Left cardiac atrium (tissue), 4 donors: ENCODE measurements at places on chromosomes 5 and 9. TPM values are rescaled to one million over a fixed set of nuclear protein-coding genes. Genes with fewer than 3 reads are reported as not detected.

The MAMDC2 gene
- 19.6 TPM for total RNA-seq

The LURAP1L gene
- 3.8 TPM for total RNA-seq

The SUSD3 gene
- total RNA-seq: 2.4 TPM

The IQGAP2 gene
- total RNA-seq: 11.6 TPM

The DNAJC21 gene
- 62.1 TPM for total RNA-seq

GRCh38 chr5:157308836-157309465 lies 43.0 kb downstream of the CYFIP2 start:
- DNase-seq: no peak

GRCh38 chr5:153456354-153456753 lies 34.1 kb upstream of the GRIA1 start:
- no peak for DNase-seq

DNA sequence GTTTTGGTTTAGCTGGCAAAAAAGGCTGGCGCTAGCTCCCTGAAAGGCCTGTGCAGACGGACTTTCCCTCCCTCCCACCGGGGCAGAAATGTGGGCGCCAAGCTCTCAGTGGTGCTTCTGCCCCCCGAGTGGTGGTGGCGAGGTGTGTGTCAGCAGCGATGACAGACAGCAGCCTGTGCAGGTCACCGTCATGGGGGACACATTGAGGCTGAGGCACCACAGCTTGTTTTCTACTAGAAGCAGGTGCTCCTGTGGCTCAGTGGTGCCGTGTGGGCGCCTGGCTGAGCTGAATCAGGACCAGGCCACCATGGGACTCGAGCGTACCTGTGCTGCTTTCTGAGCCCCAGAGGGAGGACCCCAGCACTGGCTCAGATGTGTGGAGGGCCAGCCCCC lies 6.2 kb downstream of the WNK2 start:
- peak; percentile 11 for DNase-seq

DNA sequence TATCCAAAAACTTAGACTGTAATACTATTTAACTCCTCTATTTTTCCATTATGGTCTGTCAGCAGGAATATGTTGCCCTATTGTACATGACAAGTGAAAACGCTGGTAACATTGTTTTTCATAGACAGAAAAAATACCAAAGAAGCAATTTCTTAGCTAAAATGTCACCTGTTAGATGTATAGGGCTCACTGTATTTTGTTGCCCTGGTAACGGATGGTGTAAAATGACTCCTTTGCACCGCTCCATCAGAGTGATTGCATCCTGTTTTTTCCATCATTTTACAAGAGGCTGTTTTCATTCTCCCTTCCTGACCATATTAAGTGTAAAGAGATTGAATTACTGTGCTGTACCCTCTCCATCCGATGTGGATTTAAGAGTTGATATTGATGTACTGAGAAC lies 460.1 kb upstream of the TLE4 start:
- no peak for DNase-seq

DNA sequence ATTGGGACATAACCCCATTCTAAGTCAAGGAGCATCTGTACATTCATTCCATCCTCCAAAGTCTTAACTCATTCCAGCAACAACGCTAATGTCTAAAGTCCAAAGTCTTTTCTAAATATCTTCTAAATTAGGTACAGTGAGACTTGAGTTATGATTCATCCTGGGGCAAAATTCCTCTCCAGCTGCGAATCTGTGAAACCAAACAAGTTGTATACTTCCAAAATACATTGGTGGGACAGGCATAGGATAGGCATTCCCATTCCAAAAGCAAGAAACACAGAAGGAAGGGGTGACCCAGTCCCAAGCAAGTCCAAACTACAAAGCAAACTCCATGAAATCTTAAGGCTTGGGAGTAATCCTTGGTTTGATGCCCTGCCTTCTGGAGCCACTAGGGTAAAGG lies 97.6 kb upstream of the FANCC start:
- no peak for DNase-seq

GRCh38 chr5:96649681-96650540 lies 12.3 kb upstream of the CAST start:
- DNase-seq: no peak

GRCh38 chr5:73376618-73377170 lies 71.9 kb downstream of the FOXD1 start:
- no peak for DNase-seq

DNA sequence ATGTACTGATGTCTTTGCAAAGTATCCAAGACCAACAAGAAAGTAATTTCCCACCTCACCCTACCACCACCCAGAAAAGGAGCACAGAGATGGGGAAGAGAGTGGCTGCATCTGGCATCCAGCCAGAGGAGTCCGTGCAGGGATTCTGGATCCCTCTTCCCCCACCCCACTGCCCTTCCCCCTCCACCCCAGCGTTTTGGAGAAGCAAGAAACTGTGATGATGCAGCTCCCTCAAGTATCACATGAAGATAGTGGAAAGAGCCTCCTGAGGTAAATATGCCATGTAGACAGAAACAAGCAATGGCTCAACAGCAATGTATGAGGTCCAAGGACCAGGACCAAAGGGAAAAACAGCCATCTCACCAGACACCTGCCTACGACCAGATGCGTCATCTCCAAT lies 153.8 kb downstream of the DEPDC1B start:
- DNase-seq: no peak
